ENCODE measurements at places on chromosomes 16 and 17.
A peak's percentile ranks its signal among the peaks of the same experiment; 100 is the strongest.

GRCh38 chr16:68093816-68094613 lies 8.8 kb downstream of the NFATC3 start:
- peak; percentile 54 for DNase-seq

- DNase-seq: no peak
These were observed 342.5 kb downstream of the NPIPA8 start for GRCh38 chr16:17994027-17994426.

- DNase-seq: no peak
These were observed 354.0 kb upstream of the CCL2 start for GRCh38 chr17:33901085-33901484.

DNA sequence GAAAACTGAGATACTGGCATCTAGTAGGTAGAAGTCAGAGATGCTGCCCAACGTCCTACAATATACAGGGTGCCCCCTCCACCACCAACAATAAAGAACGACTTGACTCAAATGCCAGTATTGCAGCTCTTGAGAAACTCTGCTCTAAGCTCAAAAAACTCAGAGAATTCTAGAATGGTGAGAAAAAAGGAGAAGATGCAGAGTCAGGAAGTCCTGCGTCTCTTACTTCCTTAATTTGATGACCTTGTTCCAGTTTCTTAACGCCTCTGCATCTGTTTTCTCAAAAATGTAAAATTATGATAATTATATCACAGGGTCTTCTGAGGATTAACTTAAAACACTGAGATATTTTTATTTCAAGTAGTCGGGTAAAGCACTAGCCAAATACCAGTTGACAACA lies 1.7 kb upstream of the HSBP1 start:
- DNase-seq: no peak

DNA sequence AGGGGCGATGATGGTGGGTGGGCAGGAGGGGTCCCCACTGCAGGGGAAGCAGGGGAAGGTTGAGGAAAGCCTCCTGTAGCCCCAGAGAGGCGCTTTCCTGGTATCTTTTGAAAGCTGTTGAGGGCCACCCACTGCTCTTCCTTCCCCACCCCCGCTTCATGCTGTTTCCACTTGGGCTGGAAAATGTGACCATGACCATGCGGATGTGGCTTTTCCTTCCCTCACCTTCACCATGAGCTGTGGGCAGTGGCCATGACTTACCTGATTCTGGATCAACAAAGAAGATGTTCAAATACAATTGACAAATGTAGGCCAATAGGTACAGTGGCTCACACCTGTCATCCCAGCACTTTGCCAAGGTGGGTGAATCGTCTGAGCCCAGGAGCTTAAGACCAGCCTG lies 13.8 kb downstream of the MVP start:
- DNase-seq: no peak

DNA sequence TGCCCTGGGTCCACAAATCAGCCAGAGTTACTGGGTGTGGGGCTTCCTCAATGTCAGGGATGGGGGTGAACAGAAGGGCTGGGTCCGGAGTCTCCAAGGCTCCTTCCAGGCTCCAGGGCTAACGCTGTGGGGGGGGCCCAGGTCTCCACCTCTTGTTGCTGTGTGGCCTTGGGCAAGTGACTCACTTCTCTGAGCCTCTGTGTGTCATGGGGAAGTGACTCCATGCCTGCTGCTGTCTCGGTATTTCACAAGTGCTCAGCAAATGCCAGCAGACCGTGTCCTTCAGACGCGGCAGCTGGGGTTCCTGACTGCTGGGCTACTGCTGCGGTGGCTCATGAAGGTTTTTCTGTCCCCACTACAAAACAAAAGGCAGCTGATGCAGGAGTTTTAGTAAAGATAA lies 26.6 kb downstream of the JPH3 start:
- DNase-seq: peak; percentile 4

GRCh38 chr16:425740-426114 lies 278 bp downstream of the RAB11FIP3 start:
- DNase-seq: no peak

DNA sequence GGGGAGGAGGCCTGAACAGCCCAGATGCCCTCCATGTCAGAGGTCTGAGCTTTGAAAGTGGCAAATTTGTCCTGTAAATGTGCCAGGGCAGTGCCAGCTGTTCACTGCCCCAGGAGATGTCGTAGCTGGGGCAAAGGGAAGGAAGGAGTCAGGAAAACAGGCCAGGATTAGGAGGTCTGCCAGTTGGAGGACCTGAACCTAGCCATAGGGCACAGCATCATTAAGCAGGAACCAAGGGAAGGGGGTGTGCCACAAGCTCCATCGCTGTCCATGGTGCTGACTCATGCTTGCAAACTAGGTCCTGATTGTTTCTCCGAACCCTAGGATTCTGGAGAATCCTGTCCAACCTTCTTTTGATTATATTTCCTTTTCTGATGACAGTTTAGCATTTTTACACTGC lies 124.2 kb downstream of the TMEM132E start:
- peak; percentile 13 for DNase-seq

- DNase-seq: no peak
These were observed 88.3 kb upstream of the DNAH17 start for GRCh38 chr17:78665387-78665951.

GRCh38 chr17:37605813-37606505 lies 3.3 kb downstream of the SYNRG start:
- DNase-seq: no peak

GRCh38 chr16:31127182-31127581 lies 8.3 kb downstream of the PRSS8 start:
- DNase-seq: no peak

DNA sequence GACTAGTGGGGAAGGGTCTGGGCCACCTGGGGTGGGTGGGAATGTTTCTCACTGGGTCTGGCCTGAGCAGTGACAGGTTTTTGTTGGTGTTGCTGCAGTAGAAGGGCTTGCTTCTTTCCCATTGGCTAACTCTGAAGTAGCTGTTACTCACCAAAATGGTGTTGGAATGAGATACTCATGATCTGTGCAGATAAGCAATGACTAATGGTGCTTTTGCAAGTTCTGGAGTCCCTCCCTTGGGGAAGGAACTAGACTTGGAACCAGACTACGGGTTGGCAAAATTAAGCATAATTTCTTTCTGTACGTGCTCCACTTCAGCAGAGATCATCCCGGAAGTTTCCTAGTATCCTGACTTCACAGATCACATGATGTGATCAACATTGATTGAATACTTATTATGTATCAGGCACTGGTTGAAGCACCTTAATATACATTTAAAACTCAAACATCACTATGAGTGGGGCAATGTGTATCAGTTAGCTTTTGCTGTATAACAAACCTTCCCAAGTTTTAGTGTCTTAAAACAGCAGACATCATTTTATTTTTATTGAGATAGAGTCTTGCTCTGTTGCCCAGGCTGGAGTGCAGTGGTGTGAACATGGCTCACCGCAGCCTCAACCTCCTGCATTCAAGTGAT lies 30.1 kb downstream of the CHP2 start:
- no peak for DNase-seq

DNA sequence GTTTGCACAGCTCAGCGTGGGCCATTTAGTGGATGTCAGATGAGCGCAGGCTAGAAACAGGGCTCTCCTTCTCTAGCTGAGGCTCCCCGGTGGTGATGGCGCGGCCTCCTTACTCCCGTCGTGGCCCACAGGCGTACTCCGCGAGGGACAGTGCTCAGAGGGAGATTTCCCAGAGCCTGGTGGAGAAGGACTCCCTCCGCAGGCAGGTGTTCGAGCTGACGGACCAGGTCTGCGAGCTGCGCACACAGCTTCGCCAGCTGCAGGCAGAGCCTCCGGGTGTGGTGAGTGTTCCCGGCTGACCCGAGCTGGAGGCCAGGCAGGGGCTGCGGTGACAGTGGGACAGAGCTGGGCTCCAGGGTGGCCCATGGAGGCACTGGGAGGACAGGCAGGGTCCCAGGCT lies 21.4 kb downstream of the CARD14 start:
- no peak for DNase-seq

DNA sequence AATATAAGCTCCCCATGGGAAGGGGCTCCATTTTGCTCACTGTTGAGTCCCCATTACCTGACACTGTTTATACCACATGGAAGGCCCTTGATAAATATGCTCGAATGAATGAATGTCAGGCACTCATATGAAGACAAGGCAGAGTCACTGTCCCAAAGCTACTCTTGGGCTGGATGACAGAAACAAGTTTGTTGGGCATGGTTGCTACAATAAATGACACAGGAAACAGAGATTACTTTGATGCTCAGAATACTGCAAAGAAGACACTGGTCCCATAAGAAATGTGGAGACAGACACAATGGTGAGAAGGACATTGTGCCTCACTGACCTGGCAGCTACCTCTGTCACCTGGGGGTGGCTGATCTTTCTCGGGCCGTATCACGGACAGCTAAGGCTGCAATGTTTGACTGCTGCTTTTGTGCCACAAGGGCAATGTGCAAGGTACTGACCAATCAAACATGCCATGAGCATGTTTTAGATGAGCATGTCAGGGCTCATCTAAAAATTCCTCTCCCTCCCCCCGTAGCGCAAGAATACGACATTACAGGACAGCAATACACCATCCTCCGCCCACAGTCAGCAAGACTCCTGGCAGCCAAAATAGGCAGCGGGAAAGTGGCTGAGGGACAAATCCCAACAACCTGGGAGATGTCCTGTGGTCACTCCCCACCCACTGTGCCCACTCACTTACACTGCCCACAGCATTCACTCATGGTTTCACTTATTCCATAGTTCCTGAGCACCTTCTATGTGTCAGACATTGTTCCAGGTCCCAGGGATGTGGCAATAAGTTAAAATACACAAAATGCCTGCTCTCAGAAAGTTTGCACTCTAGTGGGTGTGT lies 5.0 kb downstream of the PIK3R6 start:
- DNase-seq: no peak

- no peak for DNase-seq
These were observed 71.7 kb downstream of the SNX11 start for GRCh38 chr17:48179071-48179945.

GRCh38 chr17:2898255-2898926 lies 102.2 kb downstream of the RAP1GAP2 start:
- peak; percentile 11 for DNase-seq

- DNase-seq: no peak
These were observed 1.6 kb downstream of the VAT1L start for GRCh38 chr16:77790009-77790372.

DNA sequence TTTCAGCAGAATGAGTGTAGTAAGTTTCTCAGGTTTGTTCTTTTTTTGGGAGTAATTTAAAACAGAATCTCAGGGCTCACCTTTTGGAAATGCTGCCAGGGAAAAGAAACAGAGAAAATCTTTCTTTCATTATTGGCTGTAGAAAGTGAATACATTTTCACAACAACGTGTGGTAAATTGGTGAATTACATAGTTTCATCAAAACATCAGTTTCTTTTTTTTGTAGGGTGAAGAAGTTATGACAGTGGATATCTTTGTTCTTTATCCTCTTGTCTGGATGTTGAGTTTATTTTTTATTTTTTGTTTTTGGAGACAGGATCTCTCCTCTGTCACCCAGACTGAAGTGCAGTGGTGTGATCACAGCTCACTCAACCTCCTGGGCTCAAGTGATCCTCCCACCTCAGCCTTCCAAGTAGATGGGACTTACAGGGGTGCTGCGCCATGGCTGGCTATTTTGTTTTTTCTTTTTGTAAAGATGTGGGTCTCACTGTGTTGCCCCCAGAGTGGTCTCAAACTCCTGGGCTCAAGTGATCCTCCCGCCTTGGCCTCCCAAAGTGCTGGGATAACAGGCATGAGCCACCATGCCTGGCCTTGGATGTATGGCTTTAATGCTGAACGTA lies 2.4 kb downstream of the ZNF267 start:
- no peak for DNase-seq

DNA sequence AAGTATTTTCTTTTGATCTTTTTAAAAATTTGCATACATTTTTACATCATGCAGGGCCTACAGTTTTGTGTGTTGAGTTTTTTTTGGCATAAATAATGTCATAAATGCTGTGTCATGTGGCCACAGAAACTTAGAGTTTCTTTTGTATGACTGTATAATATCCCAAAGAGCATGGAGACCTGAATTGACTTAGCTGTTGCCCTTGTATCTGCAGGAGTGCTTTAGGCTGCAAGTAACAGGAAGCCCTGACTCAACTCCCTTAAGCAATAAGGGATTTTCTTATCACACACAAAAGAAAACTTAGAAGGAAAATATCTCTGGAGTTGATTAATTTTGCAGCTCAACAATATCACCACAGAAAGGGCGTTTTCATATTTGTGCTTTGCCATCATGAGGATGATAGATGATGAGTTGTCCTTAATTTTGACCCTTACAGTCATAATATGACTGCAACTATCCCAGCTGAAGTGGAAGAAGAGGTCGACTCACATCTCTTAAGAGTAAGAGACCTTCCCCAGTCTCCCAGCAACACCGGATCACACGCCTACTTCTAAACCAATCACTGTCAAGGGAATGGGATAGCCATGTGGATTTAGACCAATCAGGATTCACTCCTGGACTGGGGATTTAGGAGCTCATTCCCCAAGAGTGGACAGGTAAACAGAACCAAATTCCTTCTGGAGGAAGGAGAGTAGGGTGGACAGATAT lies 138.9 kb downstream of the GSG1L start:
- peak; percentile 83 for DNase-seq

GRCh38 chr16:87094556-87094865 lies 222.7 kb downstream of the C16orf95 start:
- no peak for DNase-seq

- no peak for DNase-seq
These were observed 25.3 kb downstream of the ZNF778 start for GRCh38 chr16:89242795-89243200.

GRCh38 chr16:89164436-89164835 lies 7.1 kb upstream of the CDH15 start:
- no peak for DNase-seq

DNA sequence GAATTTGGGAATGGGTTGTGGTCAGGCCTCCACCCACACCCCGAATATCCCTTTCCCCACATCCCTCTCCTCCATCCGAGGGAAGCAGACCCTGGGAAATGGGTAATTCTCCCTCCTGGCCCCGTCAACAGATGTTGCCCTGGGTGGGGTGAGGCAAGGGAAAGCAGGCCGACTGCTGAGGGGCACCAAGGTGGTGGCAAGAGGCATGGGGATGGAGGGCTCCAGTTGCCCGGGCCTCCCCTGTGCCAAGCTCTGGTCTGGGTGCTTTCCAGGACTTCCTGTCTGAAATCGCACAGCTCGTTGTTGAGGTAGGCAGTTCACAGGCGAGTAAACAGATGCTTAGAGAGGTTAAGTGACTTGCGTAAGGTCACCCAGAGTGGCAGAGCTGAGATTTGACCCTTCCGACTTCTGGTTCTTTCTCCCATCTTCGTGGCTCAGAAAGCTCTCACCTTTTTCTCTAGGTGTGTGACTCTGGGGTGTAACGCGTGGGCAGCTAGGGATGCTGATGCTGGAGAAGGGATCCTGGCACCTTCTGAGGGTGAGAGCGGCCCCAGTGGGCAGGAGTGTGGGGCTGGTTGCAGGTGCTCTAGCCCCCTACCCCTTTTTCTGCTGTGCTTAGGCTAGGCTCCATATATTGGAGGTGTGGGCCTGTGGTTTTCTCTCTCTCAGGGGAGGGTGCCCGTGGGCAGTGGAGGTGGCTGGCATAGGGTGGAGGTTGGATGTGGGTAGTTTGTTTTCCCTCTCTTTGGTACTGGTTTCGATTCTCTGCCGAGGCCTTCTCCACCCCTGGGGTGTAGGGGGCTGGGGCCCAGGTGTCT lies 17.2 kb downstream of the RARA start:
- DNase-seq: no peak

All from SK-MEL-5 (cell line).